Kidney tubule cell (primary cell): ENCODE measurements at places on chromosomes 2 and 18.

GRCh38 chr18:56900195-56901094 is 246.4 kb upstream of the BOD1L2 start:
- DNase-seq: peak; percentile 5

DNA sequence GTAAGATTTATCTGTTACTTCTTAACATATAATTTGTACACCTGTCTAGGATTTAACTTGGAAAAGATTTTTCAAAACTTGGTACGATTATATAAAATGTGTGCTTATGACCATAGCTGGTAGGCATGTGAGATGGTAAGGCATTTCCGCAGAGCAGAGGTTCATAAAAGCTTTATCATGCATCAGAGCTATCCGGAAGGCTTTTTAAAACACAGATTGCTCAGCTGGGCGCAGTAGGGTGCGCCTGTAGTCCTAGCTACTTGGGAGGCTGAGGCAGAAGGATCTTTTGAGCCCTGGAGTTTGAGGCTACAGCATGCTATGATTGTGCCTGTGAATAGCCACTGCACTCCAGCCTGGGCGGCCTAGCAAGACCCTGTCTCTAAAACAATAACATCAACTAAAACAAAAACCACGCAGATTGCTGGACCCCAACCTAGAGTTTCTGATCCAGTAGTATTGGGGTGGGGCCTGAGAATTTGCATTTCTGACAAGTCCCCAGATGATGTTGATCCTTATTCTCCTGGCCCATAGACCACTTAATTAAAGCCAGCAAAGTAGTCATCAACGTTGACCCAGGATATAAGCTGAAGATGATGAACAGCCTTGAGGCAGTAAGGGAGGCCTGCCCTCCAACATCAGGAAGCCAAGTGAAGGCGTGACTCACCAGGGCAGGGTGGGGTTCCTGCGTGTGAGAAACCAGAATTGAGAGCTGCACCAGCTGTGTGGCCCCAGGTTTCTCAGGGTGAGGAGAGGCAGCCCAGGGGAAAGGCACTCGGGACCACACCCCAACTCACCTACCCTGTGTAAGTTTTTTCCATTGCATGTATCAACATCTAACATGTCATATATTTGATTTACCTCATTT is 21.6 kb upstream of the SLC20A1 start:
- DNase-seq: peak; percentile 66

- DNase-seq: no peak
Measured at GRCh38 chr2:11611251-11611650, 58.7 kb downstream of the NTSR2 start.

GRCh38 chr2:231336236-231336635 is 59.3 kb upstream of the B3GNT7 start:
- no peak for DNase-seq

- DNase-seq: peak; percentile 41
Measured at GRCh38 chr2:71609958-71610357, 156.6 kb downstream of the DYSF start.

DNA sequence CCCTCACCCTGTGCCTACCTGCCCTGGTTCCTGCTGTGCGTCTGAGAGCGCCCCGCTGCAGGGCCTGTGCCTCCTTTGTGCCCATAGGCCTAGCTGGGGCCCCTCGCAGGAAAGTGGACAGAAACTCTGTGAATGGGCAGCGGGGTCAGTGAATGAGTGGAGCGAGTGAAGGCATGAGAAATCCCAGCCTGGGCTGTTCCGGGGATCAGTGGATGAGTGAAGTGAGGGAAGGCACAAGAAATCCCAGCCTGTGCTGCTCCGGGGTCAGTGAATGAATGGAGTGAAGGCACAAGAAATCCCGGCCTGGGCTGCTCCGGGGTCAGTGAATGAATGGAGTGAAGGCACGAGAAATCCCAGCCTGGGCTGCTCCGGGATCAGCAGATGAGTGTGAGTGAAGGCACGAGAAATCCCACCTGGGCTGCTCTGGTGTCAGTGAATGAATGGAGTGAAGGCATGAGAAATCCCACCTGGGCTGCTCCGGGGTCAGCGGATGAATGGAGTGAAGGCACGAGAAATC is 2.0 kb downstream of the COLEC11 start:
- no peak for DNase-seq

GRCh38 chr2:235050980-235051351 is 99.1 kb downstream of the SH3BP4 start:
- peak; percentile 96 for DNase-seq

DNA sequence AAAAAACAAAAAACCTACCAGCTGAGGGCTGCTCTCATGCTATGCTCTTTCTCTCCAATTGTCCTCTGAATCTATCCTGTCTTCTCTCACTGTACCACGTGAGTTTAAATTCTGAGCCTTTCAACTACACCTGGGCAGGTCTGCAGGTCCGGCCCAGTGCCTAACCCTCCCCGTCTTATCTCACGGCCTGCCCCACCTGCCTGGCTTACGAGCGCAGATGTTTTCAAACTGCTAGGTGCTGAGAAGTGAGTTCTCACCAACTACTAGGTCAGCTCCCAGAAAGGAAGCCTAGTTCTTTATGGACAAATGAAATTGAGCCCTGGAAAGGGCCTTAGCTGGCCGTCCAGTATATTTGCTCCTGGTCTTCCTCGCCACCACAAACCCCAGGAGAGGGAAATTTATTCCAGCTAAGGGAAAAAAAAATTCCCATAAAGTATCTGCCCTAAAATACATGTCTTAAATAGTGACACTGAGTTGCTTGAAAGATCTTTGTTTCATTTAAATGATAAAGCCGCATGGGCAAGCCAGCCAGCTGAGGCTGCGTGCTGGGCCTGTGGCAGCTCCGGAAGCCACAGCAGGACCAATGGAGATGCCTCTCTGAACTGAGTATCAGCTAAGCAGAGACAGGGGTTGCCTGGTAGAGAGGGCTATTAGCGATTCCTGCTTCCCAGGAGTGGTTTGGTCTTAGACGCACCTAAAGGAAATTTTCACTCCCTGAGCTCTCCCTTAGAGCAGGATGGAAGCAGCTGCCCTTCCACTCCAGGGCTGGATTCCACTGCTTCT is 92.5 kb upstream of the NCK2 start:
- no peak for DNase-seq

DNA sequence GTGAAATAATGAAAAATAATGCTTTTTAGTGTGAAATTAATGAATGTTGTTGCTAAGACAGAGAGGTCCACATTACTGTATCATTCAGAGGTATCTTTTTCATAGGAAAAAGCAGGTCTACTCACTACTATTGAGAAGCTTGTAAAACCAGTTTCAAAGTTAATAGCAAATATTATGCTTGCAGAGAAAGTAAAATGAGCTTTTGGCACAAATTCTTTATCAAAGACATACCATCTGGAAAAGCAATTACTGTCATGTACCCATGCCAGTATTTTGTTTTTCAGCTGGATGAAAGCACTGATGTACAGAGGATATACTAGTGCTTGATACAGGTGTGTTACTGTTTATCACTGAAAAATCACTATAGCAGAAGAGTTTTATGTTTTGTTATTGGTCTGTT is 77.5 kb downstream of the NCOA1 start:
- DNase-seq: no peak

- no peak for DNase-seq
Measured at GRCh38 chr2:13504808-13505207, 788.1 kb downstream of the TRIB2 start.

DNA sequence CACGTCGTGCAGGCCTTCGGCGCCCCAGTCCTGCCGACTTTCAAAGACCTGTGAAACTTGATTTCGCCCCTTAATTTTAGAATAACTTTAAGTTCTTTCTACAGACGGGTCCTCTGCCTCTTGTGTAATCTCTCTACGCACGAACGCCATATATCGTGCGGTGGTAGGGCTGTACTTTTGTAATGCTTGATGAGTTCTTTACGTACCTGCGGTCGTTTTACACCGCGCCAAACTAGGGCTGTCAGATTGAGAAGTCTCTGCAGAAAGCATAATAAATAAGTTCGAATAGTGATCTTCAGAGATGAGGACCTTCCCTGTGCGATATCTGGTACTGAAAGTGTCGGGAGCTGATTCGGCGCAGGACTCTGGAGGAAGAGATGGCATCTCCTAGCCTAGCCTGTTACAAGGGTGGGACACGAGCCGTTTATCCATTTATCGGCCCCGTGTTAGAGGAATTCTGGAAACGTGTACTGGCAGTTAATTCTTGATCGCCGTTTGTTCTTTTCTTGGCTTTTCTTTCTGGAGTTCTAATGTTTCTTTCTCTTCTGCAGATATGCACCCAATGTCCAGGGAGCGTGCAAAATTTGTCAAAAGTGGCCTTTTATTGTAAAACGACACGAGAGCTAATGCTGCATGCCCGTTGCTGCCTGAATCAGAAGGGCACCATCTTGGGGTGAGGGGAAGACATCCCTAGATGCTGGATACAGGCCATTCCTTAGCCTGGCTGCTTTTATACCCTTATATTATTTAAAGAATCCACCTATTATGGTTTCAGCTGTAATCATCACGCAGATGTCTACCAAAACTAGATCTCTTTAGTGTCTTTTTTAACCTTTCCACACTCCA is 781 bp upstream of the SLC5A6 start:
- peak; percentile 53 for DNase-seq

- DNase-seq: no peak
Measured at GRCh38 chr2:126543081-126543480, 112.9 kb upstream of the GYPC start.

- DNase-seq: peak; percentile 81
Measured at GRCh38 chr2:235216901-235217300, 265.1 kb downstream of the SH3BP4 start.

- no peak for DNase-seq
Measured at GRCh38 chr2:17590342-17590911, 49.9 kb downstream of the VSNL1 start.

GRCh38 chr2:109320195-109320922 is 191.4 kb downstream of the SH3RF3 start:
- no peak for DNase-seq

DNA sequence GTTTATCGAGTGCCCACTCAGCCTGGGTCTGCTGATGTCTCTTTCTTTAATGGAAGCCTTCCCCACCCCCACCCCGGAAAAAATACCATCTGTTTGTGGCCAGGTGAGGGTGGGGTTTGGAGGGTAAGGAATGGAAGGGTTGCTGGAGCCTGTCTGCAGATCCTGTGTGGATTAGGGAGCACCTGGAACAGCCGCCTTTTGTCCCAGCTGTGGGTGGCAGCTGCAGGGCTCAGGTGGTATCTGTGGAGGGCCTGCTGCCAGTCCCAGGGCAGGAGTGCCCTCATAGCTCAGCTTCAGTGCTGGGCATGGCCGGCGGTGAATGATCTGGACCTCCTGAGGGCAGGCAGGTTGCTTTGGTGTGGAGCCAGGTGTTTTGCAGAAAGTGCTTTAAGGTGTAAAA is 45.3 kb downstream of the IMPA2 start:
- DNase-seq: no peak

- peak; percentile 2 for DNase-seq
Measured at GRCh38 chr2:38876407-38876806, 631 bp downstream of the MORN2 start.

- DNase-seq: peak; percentile 40
Measured at GRCh38 chr2:144452169-144452988, 67.5 kb downstream of the ZEB2 start.

- DNase-seq: no peak
Measured at GRCh38 chr2:120344214-120344975, 1.5 kb upstream of the INHBB start.

- DNase-seq: peak; percentile 50
Measured at GRCh38 chr18:48539406-48540250, 797 bp downstream of the CTIF start.

GRCh38 chr18:10560452-10561045 is 34.7 kb downstream of the NAPG start:
- peak; percentile 72 for DNase-seq

GRCh38 chr2:58228299-58228698 is 12.8 kb downstream of the FANCL start:
- no peak for DNase-seq

- peak; percentile 37 for DNase-seq
Measured at GRCh38 chr2:100757621-100758394, 62.1 kb upstream of the NPAS2 start.

- DNase-seq: no peak
Measured at GRCh38 chr18:31783059-31783458, 22.4 kb upstream of the SLC25A52 start.

DNA sequence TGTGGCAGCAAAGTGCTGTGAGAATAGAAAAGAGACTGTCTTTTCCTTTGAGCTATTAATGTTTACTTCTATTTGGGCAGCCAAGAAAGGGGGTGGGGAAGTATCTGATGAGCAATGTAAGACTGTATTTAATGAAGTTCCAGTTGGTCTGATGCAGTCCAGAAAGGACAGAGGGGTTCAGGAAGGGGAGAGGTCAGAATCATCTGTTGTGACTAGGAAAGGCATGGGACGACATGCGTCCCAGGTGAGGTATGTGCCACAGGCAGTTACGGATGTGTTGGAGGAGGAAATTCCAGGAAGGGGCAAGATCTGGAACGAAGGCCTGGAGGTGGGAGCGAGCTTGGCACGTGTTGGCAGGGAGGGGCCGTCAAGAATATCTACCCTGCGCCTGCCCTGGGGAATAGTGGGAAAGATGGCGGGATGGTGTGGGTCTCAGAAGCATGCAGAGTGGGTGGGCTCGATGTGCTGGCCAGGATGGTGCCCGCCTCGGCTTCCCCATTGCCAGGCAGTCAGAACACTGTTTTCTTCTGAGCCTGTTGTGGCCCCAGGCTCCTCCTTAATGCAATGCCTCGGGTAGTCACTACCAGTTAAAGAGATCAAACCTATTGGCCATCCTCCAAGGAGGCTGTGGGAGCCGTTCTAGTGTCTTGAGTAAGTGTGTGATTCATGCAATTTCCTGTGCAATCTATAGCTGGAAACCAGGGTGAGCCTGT is 57.8 kb upstream of the TXNDC2 start:
- peak; percentile 90 for DNase-seq

DNA sequence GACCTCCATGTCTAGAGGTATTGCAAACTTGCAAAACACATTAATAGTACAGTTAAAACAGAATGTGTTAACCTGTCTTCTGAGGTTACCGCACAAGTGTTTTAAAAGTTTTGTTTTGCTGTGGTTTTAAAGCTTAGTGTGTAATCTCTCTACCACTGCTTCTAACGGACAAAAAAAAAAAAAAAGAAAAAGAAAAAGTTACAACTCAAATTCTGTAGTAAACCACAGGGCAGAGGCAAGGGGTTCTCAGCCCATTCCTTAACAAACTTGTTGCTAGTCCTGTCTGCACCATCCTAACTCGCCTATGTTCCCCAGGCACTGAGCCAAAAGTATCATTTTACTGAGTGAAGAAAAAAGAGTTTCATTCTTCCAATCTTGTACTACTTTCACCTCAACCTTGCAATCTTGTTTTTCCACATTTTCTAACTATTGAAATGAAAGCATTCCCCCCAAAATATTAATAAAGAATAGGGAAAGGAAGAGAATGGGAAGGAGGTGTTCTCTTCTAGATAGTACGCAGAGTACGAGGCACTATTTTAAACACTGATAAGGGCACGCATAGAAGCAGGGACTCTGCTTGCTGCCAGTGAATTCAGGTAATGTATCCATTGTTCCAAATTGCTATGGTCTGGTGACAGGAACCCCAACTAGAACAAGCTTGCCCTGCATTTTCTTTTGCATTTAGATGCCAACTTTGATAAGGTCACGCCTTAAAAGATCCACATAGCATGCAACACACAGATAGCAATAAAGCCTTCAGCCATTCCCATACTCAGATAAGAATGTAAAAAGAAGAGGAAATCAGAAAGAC is 47.1 kb downstream of the IKZF2 start:
- DNase-seq: no peak

GRCh38 chr2:39568561-39569006 is 97.1 kb upstream of the TMEM178A start:
- peak; percentile 74 for DNase-seq

GRCh38 chr2:221289389-221289788 is 282.7 kb downstream of the EPHA4 start:
- DNase-seq: no peak
